Esophagus squamous epithelium (tissue), 5 donors: ENCODE measurements at places on chromosomes 7 and 10.

- DNase-seq, result no peak
Measured at GRCh38 chr7:139972029-139972428, 90.7 kb downstream of the PARP12 start.

DNA sequence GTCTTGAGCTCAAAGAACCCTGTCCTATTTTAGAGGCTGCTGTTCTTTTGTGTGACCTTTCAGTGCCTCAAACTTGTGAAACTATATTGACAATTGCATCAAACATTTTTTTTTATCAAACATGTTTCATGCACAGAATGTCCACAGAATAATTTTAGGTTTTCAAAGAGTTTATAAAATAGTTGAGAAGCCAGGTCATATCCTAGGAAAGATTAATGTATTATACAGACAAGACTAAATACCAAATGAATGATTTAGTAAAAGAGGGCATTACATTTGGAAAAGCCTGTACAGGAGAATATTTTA is 67.0 kb downstream of the CDK6 start:
- DNase-seq, result no peak

GRCh38 chr7:69335331-69335730 is 262.9 kb upstream of the AUTS2 start:
- no peak for DNase-seq

- no peak for DNase-seq
Measured at GRCh38 chr7:14691034-14691433, 211.5 kb downstream of the DGKB start.

GRCh38 chr7:22001345-22002004 is 55.8 kb upstream of the CDCA7L start:
- DNase-seq, result no peak

DNA sequence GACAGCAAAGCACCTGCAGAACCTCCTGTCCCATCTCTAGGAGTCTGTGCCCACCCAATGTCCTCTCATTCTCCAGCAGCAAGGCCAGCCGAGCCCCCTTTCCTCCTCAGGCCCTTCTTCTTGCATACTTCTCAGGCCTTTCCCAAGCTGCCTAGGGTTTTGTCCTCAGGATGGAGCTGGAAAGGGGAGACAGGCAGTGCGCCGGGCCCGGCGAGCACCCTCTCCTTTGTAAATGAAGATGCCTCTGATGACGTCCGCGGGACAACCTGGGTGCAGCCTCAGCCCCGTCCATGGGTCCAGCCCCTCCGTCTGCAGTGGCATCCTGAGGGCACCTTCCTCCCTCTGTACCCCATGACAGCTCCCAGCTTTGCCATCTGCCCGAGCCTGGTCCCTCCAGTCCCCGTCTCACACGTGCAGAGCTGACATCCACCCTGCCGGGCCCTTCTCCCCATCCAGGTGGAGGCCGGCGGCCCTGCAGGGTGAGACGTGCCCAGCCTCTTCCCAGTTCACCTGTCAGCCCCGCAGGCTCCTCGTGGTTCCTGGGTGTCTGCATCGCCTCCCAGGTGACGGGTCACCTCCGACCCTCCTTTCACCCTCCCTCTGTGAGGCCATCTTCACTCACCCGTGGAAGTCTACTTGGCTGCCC is 36.4 kb downstream of the JAKMIP3 start:
- DNase-seq, result no peak

- DNase-seq, result no peak
Measured at GRCh38 chr10:97399843-97400545, 1.1 kb downstream of the RRP12 start.

GRCh38 chr10:17910125-17910789 is 41.5 kb upstream of the SLC39A12 start:
- no peak for DNase-seq

DNA sequence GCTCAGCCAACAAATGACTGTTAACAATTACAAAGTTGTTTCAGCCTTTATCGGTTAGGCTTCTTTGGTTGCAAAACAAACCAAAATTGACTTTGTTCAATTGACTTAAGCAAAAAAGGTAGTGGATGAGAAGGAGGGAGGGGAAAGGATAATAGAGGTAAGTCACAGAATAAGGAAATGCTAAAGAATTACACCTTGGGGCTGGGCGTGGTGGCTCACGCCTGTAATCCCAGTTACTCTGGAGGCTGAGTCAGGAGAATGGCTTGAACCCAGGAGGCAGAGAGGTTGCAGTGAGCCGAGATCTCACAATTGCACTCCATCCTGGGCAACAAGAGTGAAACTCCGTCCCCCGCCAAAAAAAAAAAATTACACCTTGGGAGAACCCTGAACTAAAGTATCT is 41.4 kb downstream of the AHCYL2 start:
- no peak for DNase-seq

DNA sequence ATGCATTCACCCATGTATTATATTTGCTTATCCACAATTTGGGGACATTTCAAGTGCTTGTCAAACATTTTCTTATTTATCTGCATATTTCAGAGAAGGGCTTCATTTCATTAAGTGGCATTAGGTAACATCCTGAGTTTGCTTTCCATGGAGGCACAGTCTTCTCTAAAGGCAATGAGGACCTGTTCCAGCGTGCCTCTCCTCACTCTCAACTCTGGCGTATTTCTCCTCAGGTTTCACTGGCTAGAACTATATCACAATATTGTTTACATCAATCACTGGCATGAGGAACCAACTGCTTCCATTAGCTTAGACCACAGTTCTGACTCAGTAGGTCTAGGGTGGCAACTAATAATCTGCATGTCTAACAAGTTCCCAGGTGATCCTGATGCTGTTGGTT is 177.2 kb downstream of the TAX1BP1 start:
- DNase-seq, result no peak

GRCh38 chr10:86188796-86189558 is 177.6 kb downstream of the GRID1 start:
- DNase-seq, result no peak

DNA sequence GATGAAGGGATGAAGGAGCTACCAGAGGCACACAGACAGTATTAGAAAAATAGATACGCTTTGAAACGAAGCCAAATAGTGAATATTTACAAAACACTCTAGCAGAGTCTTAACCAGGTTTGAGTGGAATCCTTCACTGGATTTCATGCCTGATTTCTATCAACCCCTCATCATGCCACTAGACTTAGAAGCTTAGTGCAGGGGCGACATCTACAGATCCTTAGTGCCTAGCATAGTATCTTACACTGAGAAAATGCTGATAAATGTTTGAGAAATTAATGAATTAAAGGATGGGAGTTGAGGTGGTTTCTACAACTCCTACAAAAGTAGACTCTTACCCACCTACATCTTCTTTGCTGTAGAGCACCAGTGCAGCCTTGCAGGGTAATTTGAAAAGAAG is 54.7 kb upstream of the CCNJ start:
- no peak for DNase-seq

DNA sequence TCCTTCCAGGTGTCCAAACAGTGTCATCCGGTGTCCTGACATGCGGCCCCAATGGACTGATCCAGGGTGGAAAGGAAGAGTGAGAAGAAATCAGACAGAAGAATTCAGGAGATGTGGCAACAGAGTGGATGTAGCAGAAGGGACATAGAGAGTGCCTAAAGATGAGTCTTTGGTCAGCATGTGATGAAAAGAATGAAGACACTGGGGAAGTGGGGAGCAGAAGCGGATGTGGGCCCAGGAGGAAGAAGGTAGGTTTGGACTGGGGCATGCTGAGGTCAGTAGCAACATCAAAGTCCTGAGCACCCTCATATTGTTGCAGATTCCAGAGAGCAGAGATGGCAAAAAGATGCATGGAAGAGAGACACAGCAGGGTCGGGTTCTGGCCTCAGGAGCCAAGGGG is 71.8 kb upstream of the STEAP1B start:
- DNase-seq, result no peak
